ENCODE measurements at places on chromosomes 13 and 19. TPM values are rescaled to one million over a fixed set of nuclear protein-coding genes. Genes with fewer than 3 reads are reported as not detected.

Gene ZNF415
- total RNA-seq = 5.2 TPM

Gene PINLYP
- 8.9 TPM for total RNA-seq

Gene KCNRG
- 0.31 TPM for total RNA-seq

Gene ZSWIM9
- 13.1 TPM for total RNA-seq

Gene TMTC4
- total RNA-seq = 16.1 TPM

Gene RGL3
- total RNA-seq = not detected

Gene CD37
- 262 TPM for total RNA-seq

Gene NLRP5
- total RNA-seq = not detected

DNA sequence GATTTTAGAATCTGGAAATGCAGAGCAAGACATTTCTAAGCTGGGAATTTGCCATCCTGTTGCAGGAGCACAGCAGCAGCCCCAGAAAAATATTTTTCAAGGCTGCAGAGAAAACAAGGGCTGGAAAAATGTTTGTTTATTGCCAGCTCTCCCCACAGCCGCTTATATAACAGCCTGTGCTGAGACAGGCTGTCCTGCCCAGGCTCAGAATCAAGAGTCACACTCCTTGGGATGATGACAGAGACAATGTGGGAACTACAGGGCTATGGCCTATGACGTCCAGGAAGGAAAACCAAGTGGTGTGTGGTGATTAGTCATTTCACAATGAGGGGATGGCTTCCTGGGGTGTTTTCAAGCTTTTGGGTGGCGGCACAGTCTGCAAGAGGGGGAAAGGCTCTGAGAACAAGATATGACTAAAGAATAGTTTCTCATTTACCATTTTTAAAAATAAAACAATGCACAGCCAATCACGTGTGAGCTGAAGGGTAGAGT, 136.3 kb upstream of the SERP2 start:
- DNase-seq = peak; percentile 56

DNA sequence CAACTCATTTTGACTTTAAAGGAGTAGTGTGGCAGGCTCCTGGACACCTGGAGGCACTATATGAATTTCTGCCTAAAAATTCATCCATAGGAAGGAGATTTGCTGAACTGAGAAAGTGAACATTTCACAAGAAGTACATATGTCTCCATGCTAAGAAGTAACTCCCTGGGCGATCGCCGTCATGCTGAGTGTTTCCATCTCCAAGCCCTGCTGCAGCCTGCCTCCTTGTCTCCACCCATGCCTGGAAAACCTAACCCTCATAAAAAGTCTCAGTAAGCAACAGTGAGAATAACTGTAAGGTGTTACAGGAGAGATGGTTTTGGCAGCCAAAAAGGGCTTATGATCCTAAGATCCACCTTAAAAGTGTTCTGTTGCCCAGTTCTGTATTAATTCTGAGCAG, 251.3 kb downstream of the SHISA2 start:
- no peak for DNase-seq

GRCh38 chr19:32041681-32042292, 303.6 kb upstream of the ZNF507 start:
- peak; percentile 31 for DNase-seq

DNA sequence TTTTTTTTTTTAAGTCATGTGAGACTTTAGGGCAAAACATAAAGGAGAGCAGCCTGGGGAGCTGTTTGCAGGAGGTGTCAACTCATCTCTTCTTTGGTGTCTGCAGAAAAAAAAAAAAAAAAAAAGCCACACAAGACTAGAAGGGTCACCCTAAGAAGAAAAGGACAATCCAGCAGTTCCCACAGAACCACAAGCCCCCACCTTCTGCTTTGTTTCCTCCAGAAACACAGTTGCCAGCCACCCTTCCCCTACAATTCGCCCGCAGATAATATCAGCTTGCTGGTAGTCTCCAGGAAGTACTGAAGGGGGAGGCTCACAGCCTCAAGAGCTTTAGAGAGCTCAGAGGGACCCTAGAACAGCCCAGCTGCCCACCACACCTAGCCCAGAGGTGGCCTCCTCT, 22.3 kb upstream of the ZBTB7A start:
- no peak for DNase-seq

DNA sequence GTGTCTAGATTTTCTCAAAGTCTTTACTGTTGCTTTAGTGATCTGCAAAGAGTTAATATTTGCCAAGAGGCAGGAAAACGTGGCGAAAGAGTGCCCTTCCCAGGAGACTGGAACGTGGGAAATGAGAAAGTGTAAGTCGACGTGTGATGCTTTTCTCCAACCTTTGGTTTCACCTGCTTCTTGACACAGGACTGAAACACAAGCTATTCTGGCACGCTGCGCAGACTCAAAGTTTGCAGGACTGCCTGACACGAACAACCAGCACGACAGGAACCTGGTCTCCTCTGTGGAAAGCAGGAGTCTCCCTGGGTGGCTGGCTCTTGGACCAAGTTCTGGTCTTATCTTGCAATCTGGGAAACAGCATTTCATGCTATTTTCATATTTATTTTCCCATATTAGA, 28.6 kb downstream of the RFXAP start:
- DNase-seq = no peak

DNA sequence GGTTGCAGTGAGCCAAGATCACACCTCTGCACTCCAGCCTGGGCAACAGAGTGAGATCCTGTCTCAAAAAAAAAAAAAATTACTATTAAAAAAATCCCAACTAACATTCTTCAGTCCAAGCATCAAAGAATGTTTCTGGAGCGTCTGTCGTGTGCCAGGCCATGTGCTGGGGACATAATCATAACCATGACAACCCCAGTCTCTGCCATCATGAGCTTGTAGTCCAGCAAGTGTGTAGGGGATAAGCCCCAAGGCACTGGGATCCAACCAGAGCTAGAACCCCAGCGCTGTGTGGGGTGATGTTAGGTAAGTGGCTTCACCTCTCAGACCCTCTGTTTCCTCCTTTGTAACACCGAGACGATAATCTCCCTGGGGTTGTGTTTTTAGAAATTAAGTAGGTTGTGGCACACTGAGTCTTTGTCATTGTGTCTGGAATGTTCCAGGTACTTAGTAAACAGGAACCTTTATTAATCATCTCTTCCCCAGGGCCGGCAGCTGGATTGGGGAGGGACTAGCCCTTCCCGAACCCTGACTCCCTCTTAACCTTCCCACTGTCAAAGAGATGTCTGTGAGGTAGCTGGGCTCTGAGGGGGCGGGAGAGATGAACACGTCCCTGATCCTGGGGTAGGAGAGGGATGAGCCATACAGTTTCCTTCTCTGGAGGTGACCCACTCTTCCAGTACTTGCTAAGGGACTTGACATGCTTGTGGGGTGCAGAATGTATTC, 5.2 kb downstream of the ITPKC start:
- no peak for DNase-seq

DNA sequence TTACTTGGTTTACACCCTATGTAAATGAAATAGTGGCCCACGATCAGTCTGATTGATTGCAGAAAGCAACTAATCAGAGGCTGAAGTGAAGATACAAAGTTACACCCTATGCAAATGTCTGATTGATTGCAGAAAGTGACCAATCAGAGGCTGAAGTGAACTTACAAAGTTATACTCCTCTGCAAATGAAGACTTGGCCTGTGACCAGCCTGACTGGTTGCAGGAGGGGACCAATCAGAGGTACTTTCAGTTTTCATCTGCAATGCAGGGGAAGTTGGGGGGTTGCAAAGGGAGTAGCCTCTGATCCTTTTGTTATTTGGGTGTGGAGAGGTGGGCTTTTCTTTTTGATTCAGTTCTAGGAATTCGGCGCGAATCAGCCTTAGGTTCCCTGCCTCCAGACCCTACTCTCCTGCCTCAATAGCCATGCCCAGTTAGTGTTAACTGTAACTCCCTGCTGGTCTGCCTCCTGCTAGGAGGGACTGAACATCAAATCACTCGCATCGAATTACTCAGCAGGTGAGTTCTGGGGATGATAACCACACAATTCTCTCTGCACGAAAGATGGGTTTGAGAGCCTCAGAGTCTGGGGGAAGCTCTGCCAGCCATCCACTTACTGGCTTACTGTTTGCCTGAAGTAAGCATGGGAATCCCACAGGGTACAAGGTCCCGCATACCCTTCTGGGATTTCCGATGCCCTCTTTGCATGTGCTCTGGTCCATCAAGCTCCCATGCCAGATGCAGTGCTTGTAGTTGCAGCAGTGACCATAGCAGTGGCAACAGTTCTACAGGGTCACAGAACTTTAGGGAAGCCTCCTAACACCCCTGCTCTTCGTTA, 7.5 kb downstream of the ARL11 start:
- DNase-seq = peak; percentile 42

GRCh38 chr13:53781941-53782340, 753.3 kb downstream of the OLFM4 start:
- no peak for DNase-seq

GRCh38 chr19:37698216-37698615, 21.3 kb downstream of the ZNF607 start:
- no peak for DNase-seq

- no peak for DNase-seq
These were observed 277.1 kb downstream of the KLF12 start for GRCh38 chr13:73857106-73857505.

DNA sequence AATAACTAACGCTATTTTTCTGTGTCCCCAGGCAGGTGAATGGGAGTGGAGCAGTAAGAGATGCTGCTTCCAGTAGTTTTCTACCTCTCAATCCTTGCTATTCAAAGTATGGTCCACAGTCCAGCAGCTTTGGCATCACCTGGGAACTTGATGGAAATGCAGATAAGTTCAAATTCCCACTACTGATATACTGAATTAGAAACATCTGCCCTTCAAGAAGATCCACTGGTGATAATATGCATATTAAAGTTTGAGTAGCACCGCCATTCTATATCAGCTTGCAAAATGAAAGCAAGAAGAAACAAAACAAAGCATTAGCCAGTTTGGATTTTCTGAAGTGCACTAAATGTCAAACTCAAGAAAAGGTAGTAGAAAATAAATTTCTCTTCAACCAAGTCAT, 906.2 kb upstream of the PCDH20 start:
- no peak for DNase-seq

DNA sequence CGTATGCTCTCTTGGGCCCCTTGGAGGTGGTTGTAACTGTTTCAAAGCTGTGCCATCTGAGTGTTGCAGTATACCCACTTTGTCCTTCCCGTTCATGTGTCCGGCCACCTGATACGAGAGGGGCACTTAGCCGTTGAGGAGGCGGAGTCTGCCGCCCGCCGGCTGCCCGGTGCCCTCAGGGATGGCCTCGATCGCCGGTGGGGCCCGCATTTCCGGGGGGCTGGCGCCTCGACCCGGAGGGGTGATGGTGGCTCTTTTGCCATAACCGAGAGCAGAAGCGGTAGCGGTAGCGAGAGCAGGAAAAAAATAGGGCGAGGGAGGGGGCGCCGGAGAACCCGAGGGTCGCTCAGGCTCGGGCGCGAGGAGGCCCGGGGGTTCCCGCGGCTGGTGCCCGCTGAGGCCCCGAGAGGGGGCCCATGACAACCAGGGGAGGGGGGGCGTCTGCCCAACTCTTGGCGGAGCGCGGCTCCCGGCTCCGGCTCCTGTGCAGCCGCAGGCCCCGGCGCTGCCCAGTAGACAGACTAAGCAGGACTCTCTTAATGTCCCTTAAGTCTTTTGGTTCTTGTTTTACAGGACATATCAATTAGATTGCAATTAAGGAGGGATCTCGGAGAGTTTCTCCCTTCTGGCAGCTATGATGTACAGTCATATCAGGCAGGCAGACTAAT, 342.7 kb upstream of the SGCG start:
- no peak for DNase-seq

DNA sequence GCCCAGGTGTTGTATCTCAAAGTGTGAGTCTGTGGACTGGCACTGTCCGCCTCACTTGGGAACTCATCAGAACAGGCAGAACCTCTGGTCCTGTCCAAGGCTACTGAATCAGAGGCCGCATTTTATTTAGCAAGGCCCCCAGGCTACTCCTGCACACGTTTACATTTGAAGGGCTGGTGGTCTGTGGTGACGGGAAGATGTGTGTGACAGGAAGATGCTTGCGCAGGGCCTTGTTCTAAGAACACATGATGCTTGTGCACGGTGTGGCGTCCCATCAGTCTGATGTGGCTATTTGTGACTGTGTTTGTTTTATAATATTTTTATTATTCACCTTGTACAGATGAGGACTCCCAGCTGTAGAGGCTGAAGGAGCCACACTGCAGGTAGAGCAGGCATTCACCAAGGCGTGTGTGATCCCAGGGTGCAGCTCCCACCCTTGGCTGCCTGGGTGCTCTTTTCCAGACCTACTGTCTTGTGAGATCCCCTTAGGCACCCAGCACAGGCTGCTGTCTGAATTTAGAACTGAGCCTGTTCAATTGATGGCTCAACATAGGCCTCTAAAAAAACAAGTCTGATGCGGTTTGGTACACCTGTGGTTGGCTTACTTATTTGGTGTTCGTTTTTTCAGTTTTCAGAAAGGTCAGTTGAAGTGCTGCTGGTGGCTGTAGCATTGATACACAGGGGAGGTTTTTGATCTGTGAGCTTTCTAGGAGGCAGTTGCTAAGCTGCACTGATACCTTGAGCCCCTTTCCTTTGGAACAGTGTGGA, 3.1 kb downstream of the SLC25A15 start:
- no peak for DNase-seq

- no peak for DNase-seq
These were observed 151.2 kb downstream of the SLITRK1 start for GRCh38 chr13:83731113-83731512.

GRCh38 chr19:37935341-37935740, 28.3 kb downstream of the SIPA1L3 start:
- no peak for DNase-seq

DNA sequence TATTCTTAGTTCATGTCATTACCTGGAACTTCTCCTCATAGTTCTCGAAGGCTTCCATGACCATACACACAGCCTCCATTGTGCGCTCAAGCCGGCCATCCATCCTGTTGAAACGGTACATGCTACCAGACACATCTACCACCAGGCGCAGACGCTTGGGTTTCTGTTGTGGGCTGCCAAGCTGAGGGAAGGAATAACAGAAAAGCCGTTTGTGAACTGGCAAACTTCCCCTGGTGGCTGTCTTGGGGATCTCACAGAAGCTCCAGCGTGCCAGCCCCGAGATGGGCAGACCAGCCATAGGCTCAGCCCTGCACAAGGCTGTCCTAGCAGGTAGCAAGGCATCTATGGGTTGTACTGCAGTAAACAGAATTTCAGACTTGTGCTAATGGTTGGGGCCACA, 130.1 kb downstream of the RGCC start:
- peak; percentile 10 for DNase-seq

DNA sequence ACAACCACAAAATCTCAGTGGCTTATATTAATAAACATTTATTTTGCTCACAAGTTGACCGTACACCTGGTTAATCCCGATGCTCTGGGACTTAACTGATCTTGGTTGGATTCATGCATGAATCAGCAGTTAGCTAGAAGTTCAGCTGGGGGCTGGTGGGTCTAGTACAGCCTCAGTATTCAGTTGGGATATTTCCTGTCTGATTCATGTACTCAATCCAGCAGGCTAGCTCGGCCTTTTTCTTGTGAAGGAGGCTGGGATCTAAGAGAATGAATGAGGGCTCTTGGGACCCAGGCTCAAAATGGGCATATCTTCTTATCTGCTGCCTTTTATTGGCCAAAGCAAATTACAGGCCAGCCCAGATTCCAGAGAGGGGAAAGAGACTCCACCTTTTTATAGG, 178.8 kb downstream of the KCTD12 start:
- no peak for DNase-seq

GRCh38 chr19:55611983-55612645, 6.7 kb downstream of the ZNF865 start:
- no peak for DNase-seq

GRCh38 chr19:1811942-1812425, at the start of gene ATP8B3:
TSS of gene ATP8B3 (minus strand) at chr19:1812276. CDS start at chr19:1811736, 540 bp downstream.
- no peak for DNase-seq
